ENCODE measurements at places on chromosomes 2 and 18. TPM values are rescaled to one million over a fixed set of nuclear protein-coding genes. Genes with fewer than 3 reads are reported as not detected.

CAPN14 gene
- 0.35 TPM for total RNA-seq

ABCG5 gene
- total RNA-seq, result not detected

TCF23 gene
- not detected for total RNA-seq

- DNase-seq, result no peak
- H3K27me3 ChIP-seq, result peaks cover 89% of the 10 kb centered on the region
- peaks cover 25% of the 10 kb centered on the region for H3K4me1 ChIP-seq
- no peaks in the 10 kb centered on the region for H3K36me3 ChIP-seq
- no peak overlapping the region for H3K4me3 ChIP-seq
- no peak overlapping the region for H3K27ac ChIP-seq
Observed at GRCh38 chr2:44949329-44950151, 8.0 kb downstream of the SIX3 start.

DNA sequence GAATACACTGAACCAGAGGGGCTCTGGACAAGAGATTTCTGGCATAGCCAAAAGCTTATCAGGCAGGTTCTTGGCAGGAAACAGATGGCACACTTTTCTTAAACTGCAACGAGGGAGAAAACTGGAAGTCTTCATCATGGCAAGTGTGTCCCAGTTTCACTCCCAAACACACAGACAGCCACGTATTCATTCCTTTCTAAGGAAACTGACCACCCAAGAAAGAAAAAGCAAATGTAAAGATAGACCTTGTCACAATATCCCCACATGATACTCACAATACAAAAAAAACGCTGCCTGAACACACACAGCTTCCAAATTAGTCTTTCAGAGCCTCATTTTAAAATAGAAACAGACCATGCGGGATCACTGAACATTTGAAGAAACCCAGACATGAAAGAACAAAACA is 40.6 kb upstream of the RTTN start:
- no peak overlapping the region for H3K27ac ChIP-seq
- no peak for DNase-seq
- H3K4me3 ChIP-seq, result no peak overlapping the region
- H3K27me3 ChIP-seq, result peaks cover 15% of the 10 kb centered on the region

GRCh38 chr2:123912171-123912570 is 112.9 kb upstream of the CNTNAP5 start:
- H3K36me3 ChIP-seq, result no peaks in the 10 kb centered on the region
- no peaks in the 10 kb centered on the region for H3K27me3 ChIP-seq
- no peak overlapping the region for H3K27ac ChIP-seq
- no peaks in the 10 kb centered on the region for H3K4me1 ChIP-seq
- no peak overlapping the region for H3K4me3 ChIP-seq

- DNase-seq, result no peak
- no peaks in the 10 kb centered on the region for H3K36me3 ChIP-seq
- H3K4me3 ChIP-seq, result no peak overlapping the region
- H3K27me3 ChIP-seq, result peaks cover 3% of the 10 kb centered on the region
Observed at GRCh38 chr18:45590036-45590886, 25.0 kb upstream of the SLC14A2 start.

DNA sequence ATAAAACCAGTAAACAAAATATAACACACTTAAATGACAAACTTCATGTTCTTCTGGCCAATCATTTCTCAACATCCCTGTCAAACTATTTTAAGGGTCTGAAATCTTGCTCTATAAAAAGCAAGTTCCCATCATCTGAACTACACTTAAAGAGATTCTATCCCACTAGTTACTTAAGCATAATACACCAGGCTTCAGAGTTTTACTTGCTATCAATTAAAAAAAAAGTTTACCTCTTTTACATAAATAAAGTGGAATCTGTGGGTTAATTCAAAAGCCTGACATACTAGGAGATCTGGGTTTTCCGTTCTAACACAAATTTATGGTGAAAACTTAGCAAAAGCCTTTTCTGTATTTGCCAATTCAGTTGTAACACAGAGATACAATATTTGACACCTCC is 1.9 kb downstream of the CLASP1 start:
- no peak for DNase-seq
- peaks cover 33% of the 10 kb centered on the region for H3K36me3 ChIP-seq
- H3K4me1 ChIP-seq, result peaks cover 52% of the 10 kb centered on the region
- H3K4me3 ChIP-seq, result peak overlapping the region; percentile 88

DNA sequence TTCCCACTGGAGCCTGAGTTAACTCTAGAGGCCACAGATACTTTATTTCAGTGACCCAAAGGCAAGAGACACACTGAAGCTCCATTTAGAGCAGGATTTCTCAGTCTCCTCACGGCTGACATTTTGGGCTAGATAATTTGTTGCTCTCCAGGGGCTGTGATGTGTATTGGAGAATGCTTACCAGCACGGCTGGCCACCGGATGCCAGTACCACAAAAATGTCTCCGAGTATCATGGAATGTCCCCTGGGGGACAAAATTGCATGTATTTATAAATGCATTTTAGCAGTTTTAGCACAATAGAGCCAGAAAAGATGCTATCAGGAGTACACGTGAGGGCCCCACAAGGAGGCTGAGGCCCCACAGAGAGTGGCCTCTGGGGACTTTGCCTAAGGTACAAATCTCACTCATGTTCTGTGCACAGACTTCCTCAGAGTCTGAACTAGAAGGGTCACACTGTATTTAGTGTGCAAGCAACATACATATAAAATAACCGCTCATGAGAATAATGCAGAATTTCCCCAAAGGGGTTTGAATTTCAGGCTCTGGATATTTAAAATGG is 20.5 kb upstream of the DCC start:
- no peaks in the 10 kb centered on the region for H3K4me1 ChIP-seq
- H3K27ac ChIP-seq, result no peak overlapping the region
- no peak overlapping the region for H3K4me3 ChIP-seq
- H3K36me3 ChIP-seq, result no peaks in the 10 kb centered on the region

All from activated CD4-positive, alpha-beta memory T cell treated with anti-CD3 and anti-CD28 coated beads, Interleukin-2, amount 10 ng/mL, durations not matched to agents 7 days and 5 days (primary cell).